ENCODE measurements at places on chromosomes 11 and 22. TPM values are rescaled to one million over a fixed set of nuclear protein-coding genes. Genes with fewer than 3 reads are reported as not detected.

Gene MUC2
- polyA plus RNA-seq, result 248 TPM

Gene GPR83
- 0.10 TPM for polyA plus RNA-seq

Gene MPPED2
- polyA plus RNA-seq, result 0.80 TPM

Gene PNPLA3
- 1.3 TPM for polyA plus RNA-seq

Gene HTR3A
- polyA plus RNA-seq, result not detected

Gene SLC43A1
- 14.3 TPM for polyA plus RNA-seq

Gene GRAP2
- polyA plus RNA-seq, result 0.46 TPM

Gene SMIM35
- not detected for polyA plus RNA-seq

Gene APOA4
- polyA plus RNA-seq, result 0.04 TPM

DNA sequence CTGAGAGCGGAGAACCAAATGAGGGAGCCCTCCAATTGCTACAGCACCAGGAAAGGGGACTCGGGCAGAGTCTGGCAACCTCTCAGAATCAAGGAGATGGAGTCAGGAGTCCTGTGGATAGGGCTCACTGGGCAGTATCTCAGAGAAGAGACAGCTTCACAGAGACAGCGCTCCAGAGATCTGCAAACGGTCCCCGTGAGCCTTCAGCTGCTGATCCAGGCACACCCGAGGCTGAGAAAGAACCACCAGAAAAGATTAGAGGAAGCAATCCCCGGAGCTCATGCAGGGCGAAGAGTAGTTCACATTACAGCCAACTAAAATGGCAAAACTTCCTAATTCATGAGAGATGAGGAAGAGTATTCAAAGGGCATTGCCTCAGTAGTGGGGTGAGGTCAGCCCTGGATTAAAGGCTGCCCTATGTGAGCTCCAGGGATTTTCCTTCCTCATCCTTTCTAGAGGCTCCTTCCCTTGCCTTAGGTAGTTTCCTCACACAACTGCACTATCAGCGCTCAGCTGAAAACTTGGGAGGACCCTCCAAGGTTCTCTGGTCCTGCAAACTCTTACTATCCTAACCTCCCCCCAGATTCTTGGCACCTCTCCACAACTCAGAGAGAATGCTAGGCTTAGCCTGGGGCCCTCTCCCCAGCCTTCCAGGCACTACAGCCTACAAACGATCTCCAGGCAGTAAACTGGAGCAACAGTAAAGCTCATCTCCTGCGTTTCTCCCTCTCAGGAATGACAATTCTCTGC is 23.7 kb downstream of the SCN4B start:
- no peaks in the 10 kb centered on the region for H3K4me1 ChIP-seq
- H3K4me3 ChIP-seq, result no peak overlapping the region
- no peak overlapping the region for H3K27ac ChIP-seq
- no peaks in the 10 kb centered on the region for H3K36me3 ChIP-seq

DNA sequence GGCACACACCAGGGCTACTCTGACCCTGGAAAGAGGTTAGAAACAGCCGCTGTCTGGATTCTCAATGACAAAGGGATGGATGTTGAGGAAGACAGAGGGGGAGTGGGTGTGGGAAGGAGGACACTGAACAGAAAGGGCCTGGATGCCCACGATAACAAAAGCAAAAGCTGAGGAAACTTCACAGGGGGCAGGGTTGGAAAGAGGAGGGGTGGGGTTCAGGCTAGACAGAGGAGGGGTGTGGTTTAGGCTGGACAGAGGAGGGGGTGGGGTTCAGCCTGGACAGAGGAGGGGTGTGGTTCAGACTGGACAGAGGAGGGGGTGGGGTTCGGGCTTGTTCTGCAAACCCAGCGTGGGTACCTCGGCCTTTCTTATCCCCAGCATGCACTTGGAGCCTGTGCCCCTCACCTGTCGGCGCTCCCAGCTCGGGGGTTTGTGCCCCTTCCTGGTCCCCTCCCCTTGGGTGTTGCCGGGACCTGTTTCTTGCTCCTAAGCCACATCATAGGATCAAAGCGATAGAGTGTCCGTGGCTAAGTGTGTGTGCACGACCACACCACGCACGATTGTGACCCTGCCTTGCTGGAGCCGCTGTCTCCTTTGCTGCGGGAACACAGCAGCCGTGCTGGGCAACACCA is 75.6 kb downstream of the BRD1 start:
- H3K27me3 ChIP-seq, result peaks cover 39% of the 10 kb centered on the region
- peak; percentile 43 for DNase-seq
- H3K36me3 ChIP-seq, result no peaks in the 10 kb centered on the region
- no peaks in the 10 kb centered on the region for H3K4me1 ChIP-seq
- H3K27ac ChIP-seq, result no peak overlapping the region

DNA sequence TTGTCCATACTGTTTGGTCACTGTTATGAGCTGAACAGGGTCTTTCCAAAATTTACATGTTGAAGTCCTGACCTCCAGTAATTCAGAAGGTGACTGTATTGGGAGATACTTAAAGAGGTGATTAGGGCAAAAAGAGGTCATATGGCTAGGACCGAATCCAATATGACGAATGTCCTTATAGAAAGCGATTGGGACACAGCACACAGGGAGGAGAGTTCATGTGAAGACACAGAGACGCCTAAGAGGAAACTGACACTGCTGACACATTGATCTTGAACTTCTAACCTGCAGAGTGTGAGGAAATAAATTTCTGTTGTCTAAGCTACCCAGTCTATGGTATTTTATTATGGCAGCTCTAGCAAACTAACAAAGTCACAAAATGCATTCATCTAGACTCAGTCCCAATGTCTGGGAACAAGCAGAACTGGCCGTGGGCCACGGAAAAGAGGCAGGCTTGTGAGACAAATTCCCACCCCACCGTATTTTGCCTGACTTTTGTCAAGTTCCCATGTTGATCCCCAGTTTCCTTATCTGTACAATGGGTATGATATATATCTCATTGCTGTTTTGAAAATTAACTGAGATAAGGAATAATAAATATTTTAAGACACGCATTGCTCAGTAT is 295.0 kb downstream of the NTM start:
- no peak overlapping the region for H3K27ac ChIP-seq
- no peaks in the 10 kb centered on the region for H3K36me3 ChIP-seq
- DNase-seq, result no peak

GRCh38 chr11:101775033-101775432 is 139.8 kb upstream of the CEP126 start:
- H3K27me3 ChIP-seq, result no peaks in the 10 kb centered on the region
- H3K36me3 ChIP-seq, result no peaks in the 10 kb centered on the region
- no peak overlapping the region for H3K27ac ChIP-seq
- no peak for DNase-seq

- DNase-seq, result no peak
- H3K4me1 ChIP-seq, result no peaks in the 10 kb centered on the region
- H3K27me3 ChIP-seq, result no peaks in the 10 kb centered on the region
- no peak overlapping the region for H3K4me3 ChIP-seq
- H3K27ac ChIP-seq, result no peak overlapping the region
- no peaks in the 10 kb centered on the region for H3K36me3 ChIP-seq
These were observed 206.1 kb downstream of the PGR start for GRCh38 chr11:100923555-100923954.

DNA sequence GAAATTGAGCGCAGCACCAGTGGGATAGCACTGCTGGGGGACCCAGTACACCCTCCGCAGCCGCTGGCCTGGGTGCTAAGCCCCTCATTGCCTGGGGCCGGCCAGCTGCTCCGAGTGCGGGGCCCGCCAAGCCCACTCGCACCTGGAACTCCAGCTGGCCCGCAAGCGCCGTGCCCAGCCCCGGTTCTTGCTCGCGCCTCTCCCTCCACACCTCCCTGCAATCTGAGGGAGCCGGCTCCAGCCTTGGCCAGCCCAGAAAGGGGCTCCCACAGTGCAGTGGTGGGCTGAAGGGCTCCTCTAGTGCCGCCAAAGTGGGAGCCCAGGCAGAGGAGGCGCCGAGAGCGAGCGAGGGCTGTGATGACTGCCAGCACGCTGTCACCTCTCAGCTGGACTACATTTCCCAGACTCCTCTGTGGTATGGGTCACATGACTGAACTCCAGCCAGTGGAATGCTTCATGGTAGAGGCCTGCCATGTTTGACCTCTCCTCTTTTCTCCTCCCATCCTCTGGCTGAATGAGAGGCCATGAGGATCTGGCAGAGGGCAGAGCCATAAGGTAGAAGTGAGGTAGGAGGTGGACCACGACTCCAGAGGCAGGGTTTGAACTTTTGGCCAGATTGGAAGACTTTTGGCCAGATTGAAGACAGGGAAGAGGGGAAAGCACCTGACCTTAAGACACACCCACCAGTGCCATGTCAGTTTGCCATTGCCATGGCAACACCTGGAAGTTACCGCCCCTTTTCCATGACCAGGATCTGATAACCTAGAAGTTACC is 6.2 kb downstream of the MRGPRD start:
- H3K4me1 ChIP-seq, result peaks cover 6% of the 10 kb centered on the region

GRCh38 chr11:14435717-14436512 is 63.7 kb downstream of the COPB1 start:
- no peak overlapping the region for H3K4me3 ChIP-seq
- no peaks in the 10 kb centered on the region for H3K4me1 ChIP-seq
- H3K36me3 ChIP-seq, result no peaks in the 10 kb centered on the region
- no peak overlapping the region for H3K27ac ChIP-seq

- H3K4me3 ChIP-seq, result no peak overlapping the region
- no peaks in the 10 kb centered on the region for H3K27me3 ChIP-seq
- H3K36me3 ChIP-seq, result no peaks in the 10 kb centered on the region
- DNase-seq, result no peak
- H3K27ac ChIP-seq, result no peak overlapping the region
These were observed 64.7 kb upstream of the TBCEL start for GRCh38 chr11:120959189-120959588.

DNA sequence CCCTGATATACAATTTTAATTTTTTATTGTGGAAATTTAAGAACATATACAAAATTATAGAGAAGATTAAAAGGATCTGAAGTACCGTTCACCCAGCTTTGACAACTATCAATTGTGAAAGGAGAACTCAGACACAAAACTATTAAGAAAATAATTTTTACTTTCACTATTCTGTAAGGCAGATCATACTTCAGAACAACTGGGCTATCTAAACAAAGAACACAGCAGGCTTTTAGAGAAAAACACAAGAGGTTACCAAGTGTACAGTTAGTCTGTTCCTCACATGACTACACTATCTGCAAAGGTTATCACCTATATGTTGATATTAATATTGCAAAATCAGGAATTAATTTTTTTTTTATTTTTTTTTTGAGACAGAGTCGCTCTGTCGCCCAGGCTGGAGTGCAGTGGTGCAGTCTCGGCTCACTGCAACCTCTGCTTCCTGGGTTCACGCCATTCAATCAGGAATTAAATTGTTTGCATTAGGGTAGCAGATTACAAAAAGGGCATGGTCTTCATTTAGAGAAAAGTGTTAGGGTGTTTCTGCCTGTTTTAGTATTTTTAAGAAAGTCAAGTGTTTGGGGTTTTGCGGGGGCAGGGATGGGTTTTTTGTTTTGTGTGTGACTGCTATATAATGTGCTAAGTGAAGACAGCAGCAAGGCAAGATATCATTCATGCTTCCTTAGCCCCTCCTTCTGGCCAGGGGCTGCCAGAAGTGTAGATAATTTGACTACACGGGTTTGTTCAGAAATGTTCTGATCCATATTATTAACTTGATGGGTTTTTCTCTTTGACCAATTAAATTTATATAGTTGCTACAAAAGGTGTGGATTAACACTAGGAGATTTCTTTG is 27.6 kb upstream of the SIK2 start:
- H3K27ac ChIP-seq, result peak overlapping the region; percentile 38
- H3K4me1 ChIP-seq, result no peaks in the 10 kb centered on the region
- no peaks in the 10 kb centered on the region for H3K27me3 ChIP-seq
- no peak for DNase-seq
- H3K4me3 ChIP-seq, result peak overlapping the region; percentile 9

- no peaks in the 10 kb centered on the region for H3K4me1 ChIP-seq
- H3K36me3 ChIP-seq, result no peaks in the 10 kb centered on the region
- no peak overlapping the region for H3K4me3 ChIP-seq
- no peak overlapping the region for H3K27ac ChIP-seq
These were observed 18.1 kb downstream of the ETS1 start for GRCh38 chr11:128569291-128569690.

- H3K4me1 ChIP-seq, result no peaks in the 10 kb centered on the region
- no peaks in the 10 kb centered on the region for H3K27me3 ChIP-seq
- no peak overlapping the region for H3K4me3 ChIP-seq
- DNase-seq, result no peak
- no peak overlapping the region for H3K27ac ChIP-seq
These were observed 14.8 kb upstream of the PICK1 start for GRCh38 chr22:38042488-38042790.

DNA sequence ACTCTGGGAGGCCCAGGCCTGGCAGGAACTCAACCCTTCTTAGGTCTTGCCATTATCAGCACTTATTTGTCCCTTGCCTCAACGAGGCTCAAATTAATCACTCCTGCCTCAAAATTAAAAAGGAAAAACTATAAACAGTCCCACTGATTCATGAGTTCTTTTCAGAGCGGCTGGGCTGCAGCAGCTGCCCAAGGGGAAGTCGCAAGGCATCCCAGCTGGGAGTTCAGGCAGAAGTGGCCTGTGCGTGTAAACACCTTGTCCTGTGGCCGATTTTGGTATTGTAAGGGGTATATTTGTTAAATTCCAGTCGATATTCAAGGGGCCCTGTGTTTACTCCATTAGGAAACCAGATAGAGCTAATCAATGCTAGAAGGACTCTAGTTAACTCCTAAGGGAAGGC is 213.9 kb upstream of the CADM1 start:
- H3K4me3 ChIP-seq, result no peak overlapping the region
- H3K4me1 ChIP-seq, result no peaks in the 10 kb centered on the region
- no peaks in the 10 kb centered on the region for H3K36me3 ChIP-seq
- no peak for DNase-seq

DNA sequence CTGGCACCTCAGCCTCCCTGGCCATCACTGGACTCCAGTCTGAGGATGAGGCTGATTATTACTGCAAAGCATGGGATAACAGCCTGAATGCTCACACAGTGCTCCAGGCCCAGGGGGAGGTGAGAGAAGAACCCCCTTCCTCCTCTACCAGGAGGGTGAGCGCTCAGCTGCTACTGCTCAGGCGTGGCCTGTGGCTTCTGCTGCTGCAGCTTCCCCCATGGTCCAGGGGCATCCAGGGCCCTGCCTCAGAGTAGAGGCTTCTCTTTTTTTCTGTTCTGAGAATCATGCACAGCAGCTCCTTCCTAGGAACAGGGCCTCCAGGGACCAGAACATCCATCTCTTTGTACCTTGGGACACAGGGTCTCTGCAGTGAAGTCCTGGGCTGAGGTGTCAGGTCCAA is 83.1 kb downstream of the VPREB1 start:
- no peaks in the 10 kb centered on the region for H3K4me1 ChIP-seq
- H3K27ac ChIP-seq, result no peak overlapping the region
- H3K4me3 ChIP-seq, result no peak overlapping the region
- no peaks in the 10 kb centered on the region for H3K36me3 ChIP-seq
- peaks cover 46% of the 10 kb centered on the region for H3K27me3 ChIP-seq

DNA sequence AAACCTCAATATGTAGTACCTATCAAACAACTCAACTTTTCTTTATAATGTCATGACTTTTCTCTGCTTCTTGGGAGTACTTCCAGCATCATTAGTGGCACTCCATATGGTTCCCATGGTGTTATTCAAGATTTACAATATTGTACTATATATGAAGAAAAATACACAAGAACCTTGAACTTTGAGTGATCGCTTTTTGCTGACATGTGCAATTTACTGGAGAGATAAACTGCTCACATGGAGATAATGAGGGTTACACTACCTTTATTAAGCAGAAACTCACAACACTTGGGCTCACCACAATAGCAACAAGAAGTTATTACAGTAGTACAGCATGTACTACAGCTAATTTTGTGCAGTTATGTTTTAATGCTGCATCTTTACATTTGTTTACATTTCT is 388.2 kb downstream of the DLG2 start:
- no peak overlapping the region for H3K4me3 ChIP-seq
- no peak for DNase-seq
- no peak overlapping the region for H3K27ac ChIP-seq
- H3K4me1 ChIP-seq, result no peaks in the 10 kb centered on the region
- no peaks in the 10 kb centered on the region for H3K36me3 ChIP-seq
- no peaks in the 10 kb centered on the region for H3K27me3 ChIP-seq

GRCh38 chr11:44998051-44998450 is 47.4 kb upstream of the TP53I11 start:
- no peaks in the 10 kb centered on the region for H3K4me1 ChIP-seq
- no peak overlapping the region for H3K4me3 ChIP-seq
- DNase-seq, result no peak

GRCh38 chr11:108197351-108197750 is 25.1 kb downstream of the NPAT start:
- no peak overlapping the region for H3K4me3 ChIP-seq
